ENCODE measurements at places on chromosomes 11 and 22. TPM values are rescaled to one million over a fixed set of nuclear protein-coding genes. Genes with fewer than 3 reads are reported as not detected.

GRCh38 chr11:92678008-92678611 lies 291.3 kb upstream of the MTNR1B start:
- DNase-seq = no peak

The MYOD1 gene
- polyA plus RNA-seq = 0.15 TPM

The NRXN2 gene
- polyA plus RNA-seq = 8.9 TPM

The ANKRD42 gene
- 5.1 TPM for polyA plus RNA-seq

DNA sequence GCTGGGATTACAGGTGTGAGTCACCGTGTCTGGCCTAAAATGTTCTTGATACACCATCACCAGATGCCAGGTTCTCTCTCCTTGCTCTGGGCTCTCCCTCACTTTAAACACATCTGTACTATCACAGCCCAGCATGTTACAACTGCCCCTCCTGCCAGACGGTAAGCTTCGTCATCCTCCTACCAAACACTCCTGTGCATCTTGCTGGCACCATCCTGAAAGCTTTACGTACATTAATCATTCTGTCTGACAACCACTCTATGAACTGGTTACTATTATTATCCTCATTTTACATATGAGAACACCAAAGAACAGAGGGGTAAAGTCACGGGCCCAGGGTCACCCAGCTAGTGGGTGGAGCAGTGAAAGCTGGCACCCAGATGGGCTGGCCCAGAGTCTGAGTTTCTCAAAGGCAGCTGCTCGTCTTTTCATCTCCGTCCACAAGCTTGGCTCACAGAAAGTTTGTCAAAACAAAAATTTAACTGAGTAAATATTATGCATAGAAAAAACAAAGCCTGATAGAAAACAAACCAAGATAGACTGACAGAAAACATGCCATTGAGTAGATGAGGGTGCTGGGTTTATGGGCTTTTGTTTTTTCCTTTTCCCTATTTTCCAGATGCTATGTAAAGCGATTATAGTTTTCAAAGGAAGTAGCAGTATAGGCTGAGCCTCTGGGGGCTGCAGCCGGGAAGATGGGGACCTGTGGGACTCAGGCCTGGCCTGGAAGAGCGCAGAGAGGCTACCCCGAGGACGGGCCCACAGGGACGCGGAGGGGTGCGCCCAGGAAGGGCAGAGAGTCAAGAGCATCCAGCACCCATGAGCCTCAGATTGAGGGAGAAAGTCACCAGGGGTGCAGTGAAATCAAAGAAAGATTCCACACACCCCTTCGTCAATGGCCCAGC lies 9.5 kb downstream of the PLA2G6 start:
- no peak for DNase-seq

- DNase-seq = no peak
Measured at GRCh38 chr11:13669544-13670488, 1.3 kb downstream of the FAR1 start.

The MRPL48 gene
- 38.9 TPM for polyA plus RNA-seq

The PRRG4 gene
- 10.7 TPM for polyA plus RNA-seq

DNA sequence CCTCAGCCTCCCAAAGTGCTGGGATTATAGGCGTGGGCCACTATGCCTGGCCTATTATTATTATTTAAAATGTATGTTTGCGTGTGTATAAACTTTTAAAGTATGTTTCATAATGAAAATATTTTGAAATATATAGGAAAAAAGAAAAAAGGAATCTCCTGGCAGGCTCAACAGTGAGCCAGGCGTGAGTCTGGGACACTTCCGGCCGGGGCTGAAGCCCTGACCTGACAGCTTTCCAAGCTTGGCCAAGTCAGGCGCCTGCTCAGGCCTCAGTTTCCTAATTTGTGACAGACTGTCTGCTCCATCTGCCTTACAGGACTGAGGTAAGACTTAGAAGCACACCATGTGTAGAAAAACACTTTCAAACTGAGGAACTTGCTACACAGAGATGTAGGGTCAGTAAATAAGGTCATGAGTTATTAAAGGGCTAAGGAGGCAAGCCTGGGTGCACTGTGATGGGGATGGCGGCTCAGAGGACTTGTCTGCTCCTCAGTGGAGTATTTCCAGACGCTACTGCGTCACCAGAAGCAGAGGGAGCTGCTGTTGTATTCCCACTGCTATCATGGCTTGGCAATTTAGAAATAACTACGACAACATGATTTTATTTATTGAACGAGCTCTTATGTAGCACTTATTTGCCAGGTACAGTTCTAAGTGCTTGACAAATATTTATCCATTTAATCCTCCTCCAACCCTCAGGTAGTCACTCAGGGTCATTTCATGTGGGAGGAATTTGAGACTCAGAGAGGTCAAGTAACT lies 100.1 kb downstream of the PRR5L start:
- DNase-seq = no peak

- no peak for DNase-seq
Measured at GRCh38 chr22:22714600-22715335, 70.4 kb downstream of the GGTLC2 start.

Data from small intestine (tissue), 16 donors.